ENCODE measurements at places on chromosomes 2 and 18.
A peak's percentile ranks its signal among the peaks of the same experiment; 100 is the strongest.

DNA sequence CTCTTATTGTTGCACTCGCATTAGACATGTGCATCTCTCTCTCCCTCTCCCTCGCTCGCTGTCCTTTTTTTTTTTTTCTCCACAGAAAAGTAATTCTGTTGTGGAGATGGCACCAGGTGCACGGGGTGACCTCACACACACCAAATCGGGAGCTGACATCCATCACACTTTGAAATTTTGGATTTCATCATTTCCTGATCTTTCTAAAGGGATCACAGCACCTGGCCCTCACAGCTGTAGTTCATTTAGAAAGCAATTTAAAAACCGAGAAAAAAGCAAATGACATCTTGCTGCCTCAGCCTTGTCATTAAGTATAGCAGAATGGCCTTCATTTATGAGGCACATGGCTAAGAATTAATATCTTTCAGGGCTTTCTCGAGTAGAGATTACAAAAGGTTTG, 717.2 kb downstream of the RNF144A start:
- DNase-seq, result no peak

DNA sequence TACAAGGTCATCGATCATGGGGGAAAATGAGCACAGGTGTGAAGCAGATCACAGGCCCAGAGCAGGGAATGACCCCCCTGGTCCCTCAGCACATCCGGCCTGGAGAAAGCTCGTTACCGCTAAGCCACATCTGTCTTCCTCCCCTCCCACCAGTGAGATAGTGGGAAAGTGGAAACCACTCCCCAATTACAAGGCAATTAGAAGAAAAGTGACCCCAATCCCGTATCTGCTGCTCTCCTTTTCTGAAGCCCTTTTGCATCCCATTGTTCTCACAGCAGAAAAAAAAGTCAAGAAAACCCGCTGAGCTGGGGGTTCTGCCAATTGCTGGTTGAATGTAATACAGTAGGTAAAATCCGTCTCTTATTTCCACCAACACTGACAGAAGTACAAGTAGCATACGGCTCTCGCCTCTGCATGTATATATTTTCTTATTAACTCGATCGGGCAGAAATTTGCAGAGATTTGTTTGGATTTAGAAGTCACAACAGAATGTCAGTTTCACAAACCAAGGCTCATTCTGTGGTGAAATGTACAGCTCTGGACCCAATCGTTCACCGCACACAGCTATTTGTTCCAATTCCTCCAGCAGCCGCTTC, 287.0 kb downstream of the TCF4 start:
- no peak for DNase-seq

GRCh38 chr2:241776336-241777169, at the start of gene GAL3ST2:
TSS of gene GAL3ST2 (plus strand) at chr2:241776822. CDS start at chr2:241776956, 134 bp downstream.
- no peak for DNase-seq

- DNase-seq, result no peak
These were observed 58.1 kb upstream of the TTN start for GRCh38 chr2:178865146-178865936.

DNA sequence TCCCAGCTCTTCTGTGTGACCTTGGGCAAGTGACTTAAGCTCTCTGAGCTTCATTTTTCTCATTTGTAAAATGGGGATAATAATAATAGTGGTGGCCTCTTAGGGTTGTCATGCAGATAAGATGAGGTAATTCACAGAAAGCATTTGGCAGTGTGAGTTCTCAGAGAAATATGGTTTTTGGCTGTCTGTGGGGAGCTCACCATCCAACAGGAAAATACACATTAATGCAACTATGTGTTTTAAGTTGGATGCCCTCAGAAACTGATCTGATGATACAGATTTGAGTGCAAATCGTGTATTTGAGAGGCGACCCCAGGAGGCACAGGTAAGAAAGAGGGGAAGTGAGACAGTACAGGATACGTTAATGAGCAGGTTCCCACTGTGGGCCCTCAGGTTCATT, 56.1 kb upstream of the SPRED2 start:
- no peak for DNase-seq

DNA sequence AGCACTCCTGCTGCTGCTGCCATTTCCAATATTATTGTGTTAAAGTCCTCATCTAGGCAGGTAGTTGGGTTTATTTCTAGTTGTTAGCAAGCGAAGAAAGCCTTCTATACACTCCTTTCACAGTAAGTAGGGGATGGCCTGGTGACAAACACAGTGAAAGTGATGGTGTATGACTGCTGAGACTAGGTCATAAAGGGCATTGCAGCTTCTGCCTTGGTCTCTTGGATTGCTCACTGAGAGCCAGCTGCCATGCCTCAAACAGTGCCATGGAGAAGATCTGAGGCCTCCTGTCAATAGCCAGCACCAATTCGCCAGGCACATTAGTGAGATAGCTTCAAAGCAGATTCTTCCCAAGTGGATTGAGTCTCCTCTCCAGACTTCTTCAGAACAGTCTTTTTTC, 27.6 kb upstream of the MSTN start:
- DNase-seq, result no peak

GRCh38 chr18:36693931-36694620, 134.7 kb downstream of the TPGS2 start:
- DNase-seq, result no peak

- no peak for DNase-seq
These were observed 36.4 kb downstream of the PXDN start for GRCh38 chr2:1707771-1708418.

DNA sequence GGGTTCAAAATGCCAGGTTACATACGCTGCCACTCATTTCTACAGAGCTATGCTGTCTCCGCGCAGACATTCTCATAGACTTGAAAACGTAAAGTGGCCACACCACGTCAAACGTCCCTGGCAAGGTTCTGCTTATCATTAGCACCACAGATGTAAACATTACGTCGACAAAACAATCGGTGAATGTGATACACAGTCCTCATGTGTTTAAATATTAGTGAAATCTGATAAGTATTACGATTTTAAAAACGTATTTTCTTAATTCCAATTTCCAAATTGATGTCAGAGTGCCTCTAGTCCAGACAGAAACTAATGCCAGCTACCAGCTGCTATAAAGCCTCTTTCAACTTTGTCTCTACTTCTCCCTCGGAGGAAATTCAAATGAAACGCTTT, 1.2 kb downstream of the STK17B start:
- peak; percentile 55 for DNase-seq

GRCh38 chr2:241890524-241891235, 21.2 kb downstream of the RTP5 start:
- DNase-seq, result no peak

DNA sequence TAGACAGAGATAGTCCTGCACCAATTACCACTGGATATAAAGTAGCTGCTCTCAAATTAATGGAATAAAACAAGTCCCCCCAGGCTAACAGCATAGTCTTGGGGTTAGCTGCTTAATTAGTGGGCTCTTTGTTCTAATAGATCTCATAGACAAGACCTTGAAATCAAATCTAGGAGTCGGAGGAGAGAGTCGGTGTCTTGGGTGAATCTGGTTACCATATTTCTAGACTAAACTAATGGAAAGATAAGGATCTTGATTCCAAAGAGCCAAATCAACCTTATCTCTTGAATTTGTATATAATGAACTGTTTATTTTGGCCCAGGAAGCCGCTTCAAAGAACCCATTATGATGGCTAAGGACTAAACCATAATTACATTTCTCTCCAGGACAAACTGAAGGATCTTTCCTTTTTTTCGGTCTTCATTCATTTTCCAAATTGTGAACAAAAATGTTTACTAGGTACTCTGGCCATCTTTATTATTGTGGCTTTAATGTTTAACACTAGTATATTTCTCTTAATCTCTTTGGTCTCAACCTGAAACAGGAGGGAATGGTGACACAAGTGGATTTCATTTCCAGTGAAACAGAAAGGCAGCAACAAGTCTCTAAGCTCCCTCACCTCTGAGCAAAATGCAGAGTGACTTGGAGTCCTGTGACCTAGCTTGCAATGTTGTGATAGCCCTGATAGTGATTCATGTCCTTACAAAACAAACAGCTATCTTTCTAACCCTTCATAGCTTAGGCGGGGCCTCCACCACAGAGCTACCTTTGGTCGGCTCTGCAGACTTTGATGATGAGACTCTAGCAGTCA, 137.9 kb upstream of the PARD3B start:
- DNase-seq, result no peak

- no peak for DNase-seq
These were observed 55.5 kb upstream of the PIK3C3 start for GRCh38 chr18:41899535-41899934.

DNA sequence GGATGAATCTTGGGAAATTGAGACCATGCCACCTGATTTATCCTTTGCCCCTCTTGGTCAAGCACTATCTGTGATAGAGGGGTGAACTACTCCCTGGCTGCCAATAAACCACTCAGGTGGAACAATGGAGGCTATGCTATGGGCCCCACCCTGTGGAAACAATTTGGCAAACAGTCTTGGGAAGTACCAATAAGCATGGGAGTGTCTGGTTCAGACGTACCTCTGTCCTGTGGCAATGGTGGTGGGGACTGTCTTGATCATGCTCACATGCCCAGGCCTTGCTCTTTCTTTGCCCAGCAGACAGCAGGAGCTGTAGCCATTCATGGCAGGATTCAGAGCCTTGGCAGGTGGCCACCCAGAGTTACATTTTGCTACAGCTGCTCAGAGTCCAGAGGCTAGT, 658.7 kb downstream of the KCNJ3 start:
- no peak for DNase-seq

DNA sequence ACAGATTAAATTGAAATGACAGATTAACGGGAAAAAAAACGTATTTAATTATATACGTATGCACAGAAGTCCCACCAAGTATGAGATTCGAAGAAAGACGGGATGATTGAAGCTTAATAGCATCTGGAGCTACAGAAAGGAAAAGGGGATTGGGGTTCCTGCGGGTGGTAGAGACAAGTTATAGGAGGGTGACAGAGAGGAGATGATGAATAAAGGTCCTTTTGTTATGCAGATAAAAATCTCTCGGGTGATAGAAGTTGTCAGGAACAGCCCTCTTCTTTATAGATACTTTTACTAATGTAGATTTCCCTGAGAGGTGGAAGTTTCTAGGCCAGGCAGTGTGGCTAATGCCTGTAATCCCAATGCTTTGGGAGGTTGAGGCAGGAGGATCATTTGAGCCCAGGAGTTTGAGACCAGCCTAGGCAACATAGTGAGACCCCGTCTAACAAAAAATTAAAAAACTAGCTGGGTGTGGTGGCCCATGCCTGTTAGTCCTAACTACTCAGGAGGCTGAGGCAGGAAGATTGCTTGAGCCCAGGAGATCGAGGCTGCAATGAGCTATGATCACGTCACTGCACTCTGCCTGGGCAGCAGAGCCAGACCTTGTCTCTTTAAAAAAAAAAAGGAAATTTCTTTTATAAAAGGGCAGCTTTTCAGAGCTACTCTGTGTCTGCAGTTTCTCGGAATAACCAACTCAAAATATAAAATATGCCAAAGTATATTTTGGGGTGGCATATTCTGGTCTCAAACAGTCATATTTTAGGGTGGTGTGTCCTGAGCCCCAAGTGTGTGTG, 113.0 kb downstream of the STPG4 start:
- DNase-seq, result no peak

DNA sequence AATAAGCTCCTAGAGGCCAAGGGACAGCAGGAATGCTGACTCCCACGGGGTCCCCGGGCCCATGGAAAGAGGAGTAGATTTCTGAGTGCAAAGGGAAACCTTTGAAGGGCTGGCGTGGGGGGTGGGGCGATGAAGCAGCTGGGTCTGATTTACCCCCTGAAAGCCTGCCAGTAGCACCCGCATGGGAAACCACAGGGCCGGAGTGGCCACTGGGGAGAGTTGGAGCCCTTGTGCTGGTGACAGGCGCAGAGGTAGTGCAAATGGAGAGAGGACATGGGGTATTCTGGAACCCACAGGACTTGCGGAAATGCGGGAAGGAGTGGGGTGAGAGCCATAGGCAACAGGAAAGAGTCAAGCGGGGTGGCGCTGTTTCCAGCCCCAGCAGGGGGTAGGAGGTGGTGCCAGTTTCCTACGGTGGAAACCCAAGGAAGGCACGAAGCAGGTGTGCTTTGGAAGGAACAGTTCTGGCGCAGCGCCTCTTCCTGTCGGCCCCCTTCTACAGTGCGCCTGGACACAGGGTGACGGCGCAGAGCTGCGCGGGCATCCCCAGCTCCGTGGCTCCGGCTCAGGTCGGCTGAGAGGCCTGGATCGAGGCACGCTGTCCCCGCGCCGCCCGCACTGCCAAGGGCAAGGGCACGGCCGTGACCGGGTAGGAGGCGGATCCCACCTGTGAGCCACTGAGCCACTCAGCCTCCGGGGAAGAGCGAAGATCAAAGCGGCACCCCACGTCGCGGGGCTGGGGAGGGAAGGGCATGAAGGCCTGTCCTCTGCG, 149.0 kb upstream of the GLI2 start:
- DNase-seq, result no peak

DNA sequence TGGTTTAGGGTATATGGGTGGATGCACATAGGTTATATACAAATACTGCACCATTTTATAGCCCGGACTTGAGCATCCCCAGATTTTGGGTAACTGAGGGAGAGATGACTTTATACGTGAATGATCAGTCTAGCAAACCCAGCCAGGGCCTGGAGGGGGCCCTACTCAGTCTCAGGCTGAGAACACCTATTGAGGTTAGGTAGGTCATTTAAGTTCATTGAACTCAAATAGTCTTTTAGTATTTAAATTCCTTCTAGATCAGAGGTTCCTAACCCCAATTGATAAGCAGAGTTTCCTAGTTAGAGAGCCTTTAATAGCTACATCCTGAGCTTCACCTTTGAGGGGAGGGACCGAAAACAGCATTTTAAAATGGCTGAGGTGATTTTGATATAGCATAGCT, 487.0 kb downstream of the DCC start:
- no peak for DNase-seq

DNA sequence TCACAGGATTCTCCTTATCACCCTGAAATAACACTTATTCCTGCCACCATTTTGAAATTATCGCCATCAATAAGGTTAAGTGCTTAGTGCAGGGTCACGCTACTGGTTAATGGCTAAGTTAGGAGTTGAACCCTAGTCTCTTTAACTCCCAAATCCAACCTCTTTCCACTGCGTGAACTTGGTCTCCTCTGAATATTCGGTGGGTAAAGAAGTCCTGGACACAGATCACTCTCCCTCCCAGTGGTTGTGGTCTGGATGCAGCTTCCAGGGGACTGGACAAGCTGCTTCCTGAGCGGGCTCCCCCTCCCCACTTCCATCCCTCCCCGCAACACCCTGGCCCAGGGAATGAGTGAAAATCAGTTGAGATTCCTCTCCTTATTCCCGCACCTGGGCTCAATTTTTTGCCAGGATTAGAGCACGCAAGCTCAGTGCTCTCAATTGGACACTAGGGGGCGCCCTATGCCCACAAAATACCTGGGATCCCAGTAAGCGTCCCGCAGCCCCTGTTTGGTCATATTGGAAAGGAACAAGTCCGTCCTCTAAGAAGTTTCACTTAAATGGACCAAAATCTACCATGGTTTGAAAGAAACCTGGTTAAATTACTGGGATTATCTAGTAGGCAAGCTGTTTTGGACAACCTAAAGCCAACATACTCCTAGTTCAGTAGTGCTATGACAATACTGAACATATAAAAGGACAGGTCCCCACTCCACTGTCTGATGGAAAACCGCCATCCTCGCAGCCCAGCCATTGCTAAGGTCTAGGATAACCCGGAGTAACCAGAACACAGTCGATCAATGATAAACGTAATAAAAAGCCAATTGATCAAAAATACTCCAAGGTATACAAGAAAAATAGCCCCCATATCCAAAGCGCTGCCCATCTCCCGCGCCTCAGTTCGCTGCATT, 40.4 kb downstream of the DHRS9 start:
- DNase-seq, result peak; percentile 82

- DNase-seq, result no peak
These were observed 44.5 kb downstream of the EML6 start for GRCh38 chr2:54767921-54768320.

- no peak for DNase-seq
These were observed 95.1 kb upstream of the KLHL14 start for GRCh38 chr18:32867936-32868335.
